ENCODE measurements at places on chromosomes 2 and 18.

DNA sequence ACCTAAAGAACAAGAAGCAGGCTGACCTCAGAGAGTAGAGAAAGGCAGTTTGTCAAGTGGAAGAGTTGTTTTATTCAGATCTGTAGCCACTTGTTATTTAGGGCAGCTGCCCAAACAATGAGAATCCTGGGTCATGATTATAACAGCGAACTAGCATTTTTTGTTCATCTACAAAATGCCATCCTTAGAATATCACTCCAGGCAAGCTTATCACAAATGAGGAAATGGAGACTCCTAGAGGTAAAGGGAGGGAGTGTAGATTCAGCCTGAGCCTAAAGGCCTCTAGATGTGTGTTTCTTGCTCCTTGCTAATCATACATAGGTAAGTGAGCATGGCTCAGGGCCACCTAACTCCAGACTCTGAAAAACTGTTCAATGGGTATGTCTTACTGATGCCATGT, 126.1 kb downstream of the HNMT start:
- DNase-seq, result peak; percentile 49

DNA sequence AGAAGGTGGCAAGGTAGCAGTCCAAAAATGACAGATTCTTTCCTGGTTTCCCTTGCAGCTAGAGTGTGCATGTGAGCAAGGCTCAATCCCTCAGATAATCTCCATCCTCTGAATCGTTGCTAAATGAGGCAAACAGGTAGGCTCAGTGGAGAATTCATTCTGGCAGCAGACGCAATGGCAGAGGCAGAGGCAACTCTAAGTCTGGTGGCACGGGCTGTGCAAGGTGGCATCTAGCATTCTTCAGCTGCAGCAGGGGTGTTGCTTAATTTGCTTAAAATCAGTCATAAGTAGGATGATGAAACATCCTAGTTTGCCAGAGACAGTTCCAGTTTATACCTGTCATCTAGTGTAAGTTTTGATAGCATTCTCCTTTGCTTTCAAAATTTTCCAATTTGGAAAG, 391.1 kb upstream of the MEX3C start:
- no peak for DNase-seq

GRCh38 chr2:218168635-218169462, 2.1 kb upstream of the CXCR1 start:
- peak; percentile 36 for DNase-seq

- DNase-seq, result no peak
Measured at GRCh38 chr2:180208841-180209240, 201.7 kb upstream of the CWC22 start.

- no peak for DNase-seq
Measured at GRCh38 chr2:98909317-98910211, 26.5 kb downstream of the CRACDL start.

DNA sequence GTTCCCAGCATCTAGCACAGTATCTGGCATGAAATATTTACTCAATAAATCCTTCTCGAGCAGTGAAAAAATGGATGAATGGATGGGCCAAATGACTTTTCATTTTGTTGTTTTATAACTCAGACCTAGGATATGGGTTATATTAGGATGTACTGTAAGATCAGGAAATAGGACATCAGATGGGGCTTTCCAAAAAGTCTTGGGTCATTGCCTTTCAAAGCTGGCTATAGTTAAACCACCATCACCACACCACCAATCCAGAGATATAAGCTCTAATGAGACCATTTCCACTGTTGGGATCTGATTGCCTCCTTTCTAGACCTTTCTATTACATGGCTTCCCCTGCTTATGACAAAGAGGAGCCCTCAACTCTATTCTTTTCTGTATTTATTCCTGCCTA, 525.0 kb upstream of the TCF4 start:
- no peak for DNase-seq
